ENCODE measurements at places on chromosomes 12 and 14.

- no peak for DNase-seq
These were observed 13.1 kb downstream of the AKAP6 start for GRCh38 chr14:32341947-32342846.

DNA sequence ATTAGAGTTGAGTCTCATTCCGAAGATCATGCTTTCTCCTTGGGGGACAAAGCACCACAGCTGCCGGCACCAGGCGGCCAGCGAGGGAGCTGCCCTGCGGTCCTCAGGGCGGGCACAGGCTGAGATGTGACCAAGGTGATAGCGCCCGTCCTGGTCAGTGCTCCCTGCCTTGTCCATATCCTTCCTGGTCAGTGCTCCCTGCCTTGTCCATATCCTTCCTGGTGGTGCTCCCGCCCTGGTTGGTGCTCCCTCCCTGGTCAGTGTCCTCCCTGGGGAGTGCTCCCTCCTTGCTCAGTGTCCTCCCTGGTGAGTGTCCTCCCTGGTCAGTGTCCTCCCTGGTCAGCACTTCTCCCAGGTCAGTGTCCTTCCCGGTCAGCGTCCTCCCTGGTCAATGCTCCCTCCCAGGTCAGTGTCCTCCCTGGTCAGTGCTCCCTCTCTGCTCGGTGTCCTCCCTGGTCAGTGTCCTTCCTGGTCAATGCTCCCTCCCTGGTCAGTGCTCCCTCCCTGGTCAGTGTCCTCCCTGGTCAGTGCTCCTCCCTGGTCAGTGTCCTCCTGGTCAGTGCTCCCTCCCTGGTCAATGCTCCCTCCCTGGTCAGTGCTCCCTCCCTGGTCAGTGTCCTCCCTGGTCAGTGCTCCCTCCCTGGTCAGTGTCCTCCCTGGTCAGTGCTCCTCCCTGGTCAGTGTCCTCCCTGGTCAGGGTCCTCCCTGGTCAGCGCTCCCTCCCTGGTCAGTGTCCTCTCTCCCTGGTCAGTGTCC lies 92.2 kb downstream of the ADGRD1 start:
- no peak for DNase-seq

DNA sequence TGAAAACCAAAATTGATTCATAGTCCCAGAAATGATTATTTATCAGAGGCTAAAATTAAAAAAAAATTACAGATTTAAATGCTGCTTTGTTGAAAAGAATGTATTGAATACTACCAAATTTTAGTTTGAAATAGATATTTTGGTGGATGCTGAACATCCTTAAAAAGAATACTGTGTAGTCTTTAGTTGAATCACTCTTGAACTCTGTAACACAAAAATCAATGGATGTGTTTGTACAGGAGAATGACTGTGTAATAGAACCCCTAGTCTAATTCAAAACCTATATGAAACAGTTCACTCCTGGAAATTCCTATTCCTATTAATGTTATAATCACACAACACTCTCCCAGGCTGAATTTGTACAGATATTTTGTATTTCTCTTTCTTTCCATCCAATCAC lies 1.5 kb upstream of the TSPAN8 start:
- no peak for DNase-seq

DNA sequence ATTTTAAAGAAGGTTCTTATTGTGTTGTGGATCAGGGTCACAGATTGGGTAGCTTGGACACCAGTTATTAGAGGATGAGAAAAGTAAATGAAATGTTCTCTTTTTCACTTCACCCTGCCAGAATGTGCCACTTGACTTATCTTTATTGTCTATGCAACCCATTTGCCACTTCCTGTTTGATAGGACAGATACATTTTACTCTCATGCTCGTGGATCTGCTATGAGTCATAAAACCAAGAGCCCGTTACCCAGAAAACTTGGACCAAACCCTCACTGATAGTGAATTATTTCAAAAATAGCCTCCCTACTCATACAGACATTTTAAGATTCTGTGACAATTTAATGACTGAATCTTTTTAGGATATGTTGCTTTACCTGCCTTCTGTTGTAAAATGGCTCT lies 1.8 kb downstream of the ISCA2 start:
- no peak for DNase-seq

GRCh38 chr14:65927931-65928356 lies 515.4 kb downstream of the FUT8 start:
- DNase-seq: peak; percentile 36

- DNase-seq: no peak
These were observed 82.8 kb downstream of the B4GALNT3 start for GRCh38 chr12:542395-543113.

DNA sequence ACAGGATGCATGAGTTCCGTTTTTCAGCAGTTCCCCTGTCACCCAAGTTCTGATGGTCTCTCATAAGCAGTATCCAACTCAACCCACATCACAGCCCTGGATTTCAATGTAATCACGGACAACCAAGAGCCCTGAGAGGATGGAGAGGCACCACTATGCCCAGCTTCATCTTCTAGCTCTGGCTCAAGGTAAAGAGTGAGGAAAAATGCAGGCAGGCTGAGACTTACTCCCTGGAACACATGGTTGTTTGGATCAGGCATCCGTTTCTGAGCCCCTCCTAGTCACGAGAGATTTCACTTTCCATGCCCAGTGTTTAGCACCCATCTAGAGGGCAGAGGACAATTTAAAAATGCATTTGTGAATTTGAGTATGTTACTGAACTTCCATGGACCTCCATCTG lies 45.0 kb downstream of the ANO2 start:
- DNase-seq: no peak

DNA sequence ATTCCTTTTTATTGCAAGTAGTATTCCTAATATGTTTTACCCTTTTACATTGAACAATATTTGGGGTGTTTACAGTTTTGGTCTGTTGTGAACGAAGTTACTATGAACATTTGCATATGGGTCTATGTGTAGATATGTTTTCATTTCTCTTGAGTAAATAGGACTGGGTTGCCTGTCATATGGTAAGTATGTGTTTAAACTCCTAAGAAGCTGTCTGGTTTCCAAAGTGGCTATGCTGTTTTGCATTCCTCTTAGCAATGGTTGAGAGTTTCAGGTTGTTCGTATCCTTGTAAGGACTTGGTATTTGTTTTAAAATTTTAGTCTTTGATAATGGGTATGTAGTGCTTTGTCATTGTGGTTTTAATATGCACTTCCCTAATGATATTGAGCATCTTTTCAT lies 6.3 kb downstream of the METAP2 start:
- no peak for DNase-seq

DNA sequence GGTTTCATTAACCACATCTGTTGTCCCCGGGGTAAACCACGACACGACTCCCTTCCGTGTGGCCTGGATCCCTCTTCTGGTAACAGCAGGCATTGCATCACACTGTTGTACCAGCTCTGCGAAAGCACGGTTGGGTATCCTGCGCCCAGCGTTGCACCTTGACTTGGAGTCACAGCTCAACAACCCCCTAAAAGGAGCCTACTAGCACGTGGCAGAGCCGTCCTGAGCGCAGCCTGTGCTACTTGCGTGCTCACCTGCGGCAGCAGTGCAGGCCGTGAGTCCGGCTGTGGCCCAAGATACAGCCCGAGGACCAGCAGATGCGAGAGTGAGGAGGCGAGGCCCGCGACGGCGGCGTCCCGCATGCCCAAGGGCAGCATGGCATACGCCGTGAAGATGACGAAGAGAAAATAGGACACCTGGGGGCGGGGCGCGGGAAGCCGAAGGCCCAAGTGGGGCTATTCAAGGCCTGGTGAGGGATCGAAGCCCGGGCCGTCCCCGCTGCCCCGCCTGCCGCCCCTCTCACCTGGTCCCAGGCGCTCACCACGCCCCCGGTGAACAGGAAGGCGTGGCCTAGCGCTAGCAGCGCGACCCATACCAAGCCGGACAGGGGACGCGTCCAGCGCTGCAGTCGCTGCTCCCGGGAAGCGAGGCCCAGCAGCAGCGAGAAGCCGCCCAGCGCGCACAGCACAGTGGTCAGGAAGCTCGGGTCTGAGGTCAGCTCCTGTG lies 2.4 kb downstream of the ADCY4 start:
- peak; percentile 65 for DNase-seq

- DNase-seq: no peak
These were observed 7.9 kb downstream of the DYNC1H1 start for GRCh38 chr14:101972126-101972866.

DNA sequence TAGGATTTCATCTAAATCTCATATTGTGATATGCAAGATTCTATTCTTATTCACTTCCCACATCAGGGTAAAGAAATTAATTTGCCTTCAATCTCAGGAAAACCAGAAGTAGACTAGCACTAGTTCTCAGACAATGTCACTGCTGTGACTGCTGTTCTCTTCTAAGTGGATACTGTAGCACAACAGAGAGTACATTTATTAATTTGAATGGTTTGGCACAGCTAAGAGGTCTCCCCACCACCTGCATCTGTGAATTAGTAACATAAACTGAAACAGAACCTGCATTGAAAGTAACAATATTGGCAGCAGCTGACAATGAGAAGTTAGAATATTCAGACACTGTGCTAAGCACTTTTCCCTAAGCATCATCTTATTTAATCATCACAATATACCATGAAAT lies 253.1 kb downstream of the PDZRN4 start:
- DNase-seq: no peak

GRCh38 chr12:7073946-7074345 lies 13.4 kb downstream of the C1S start:
- DNase-seq: no peak

- no peak for DNase-seq
These were observed 35.1 kb downstream of the SVOP start for GRCh38 chr12:108985750-108986149.

DNA sequence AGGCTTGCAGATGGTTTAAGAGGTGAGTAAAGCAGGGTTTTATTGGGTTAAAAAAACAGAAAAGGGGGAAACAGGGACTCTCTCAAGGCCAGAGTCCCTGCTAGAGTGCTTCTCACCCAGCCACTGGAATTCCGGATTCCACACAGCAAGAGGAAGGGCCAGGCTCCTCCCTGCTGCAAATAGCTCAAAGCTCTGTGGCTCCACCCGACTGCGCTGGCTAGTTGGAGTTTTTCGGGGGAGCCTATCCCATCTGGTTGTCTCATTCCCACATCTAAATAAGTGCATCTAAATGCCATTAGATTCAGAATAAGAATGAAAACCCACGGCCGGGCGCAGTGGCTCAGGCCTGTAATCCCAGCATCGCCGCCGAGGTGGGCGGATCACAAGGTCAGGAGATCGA lies 791.5 kb downstream of the SLC16A7 start:
- no peak for DNase-seq

- DNase-seq: no peak
These were observed 56.4 kb downstream of the VCPKMT start for GRCh38 chr14:50059763-50060616.

- DNase-seq: no peak
These were observed 146.4 kb upstream of the ARHGAP5 start for GRCh38 chr14:31930493-31931240.

GRCh38 chr14:87457720-87458119 lies 535.3 kb downstream of the GALC start:
- no peak for DNase-seq

DNA sequence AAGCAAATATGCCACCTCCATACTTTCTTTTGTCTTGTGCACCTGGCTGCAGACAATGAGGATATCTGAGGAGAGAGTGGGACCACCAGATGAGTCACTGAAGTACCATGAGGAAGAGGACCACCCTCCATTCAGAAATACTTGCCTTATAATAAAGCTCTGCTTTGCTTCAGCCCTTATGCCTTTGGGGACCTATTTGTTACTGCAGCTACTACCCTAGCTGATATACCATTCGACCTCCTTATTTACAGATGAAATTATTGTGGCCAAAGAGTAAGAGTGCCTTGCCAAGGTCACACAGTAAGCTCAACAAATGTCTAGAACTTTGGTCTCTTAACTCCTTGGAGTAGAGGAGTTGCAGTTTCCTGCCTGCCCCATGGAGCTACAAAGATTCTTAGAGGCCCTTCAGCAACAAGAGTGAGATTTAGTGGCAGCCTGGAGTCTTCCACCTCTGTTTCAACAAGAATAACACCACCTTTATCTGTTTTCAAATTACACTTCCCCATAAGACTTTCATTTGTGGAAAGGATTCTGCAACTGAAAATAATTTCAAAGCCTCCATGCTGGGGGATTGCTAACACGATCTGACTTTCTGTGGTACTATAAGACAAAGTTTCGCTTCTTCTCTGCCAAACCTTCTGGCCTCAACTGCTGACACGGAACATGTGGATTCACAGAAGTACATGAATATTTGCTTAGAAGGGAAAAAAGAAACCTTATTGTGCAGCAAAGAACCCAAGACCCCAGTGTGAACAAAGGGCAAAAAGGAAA lies 3.6 kb downstream of the CMKLR1 start:
- no peak for DNase-seq

GRCh38 chr14:24670594-24670993 lies 36.6 kb upstream of the GZMB start:
- DNase-seq: no peak

- DNase-seq: no peak
These were observed 192.9 kb downstream of the SEC23A start for GRCh38 chr14:38910092-38910491.

GRCh38 chr14:77036484-77037214 lies 8.1 kb upstream of the IRF2BPL start:
- DNase-seq: no peak

- no peak for DNase-seq
These were observed 68.3 kb upstream of the TBPL2 start for GRCh38 chr14:55508676-55509075.

DNA sequence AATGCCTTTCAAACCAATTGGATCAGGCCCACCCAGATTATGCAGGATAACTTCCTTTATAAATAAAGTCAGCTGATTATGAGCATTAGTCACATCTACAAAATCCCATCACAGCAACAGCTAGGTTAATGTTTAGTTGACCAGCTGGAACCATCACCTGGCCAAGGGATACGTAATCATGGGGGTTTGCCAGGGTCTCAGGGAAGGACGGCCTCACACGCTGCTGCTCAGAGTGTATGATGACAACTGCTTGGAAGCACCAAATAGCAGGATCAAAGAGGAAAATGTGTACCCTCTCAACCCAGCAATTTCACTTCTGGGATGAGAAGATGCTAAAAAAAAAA lies 162.6 kb downstream of the SLC15A4 start:
- DNase-seq: no peak

- DNase-seq: no peak
These were observed 71.1 kb downstream of the TBC1D30 start for GRCh38 chr12:64895526-64895925.

DNA sequence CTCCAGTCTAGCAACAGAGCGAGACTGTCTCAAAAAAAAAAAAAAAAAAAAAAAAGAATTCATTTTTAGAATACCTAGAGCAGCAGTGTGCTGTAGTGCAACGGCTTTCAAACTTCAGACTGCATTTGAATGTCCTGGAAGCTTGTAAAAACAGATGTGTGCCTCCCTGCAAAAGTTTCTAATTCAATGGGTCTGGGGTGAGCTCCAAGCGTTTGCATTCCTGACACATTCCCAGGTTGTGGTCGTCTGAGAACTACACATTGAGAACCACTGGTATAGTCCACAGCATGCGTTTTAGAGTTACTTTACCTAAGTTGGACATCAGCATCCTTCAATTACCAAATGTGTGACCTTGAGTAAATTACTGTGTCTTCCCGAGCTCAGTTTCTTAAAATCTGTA lies 816.8 kb downstream of the NRXN3 start:
- DNase-seq: no peak
